ENCODE measurements at places on chromosomes 5 and 9.

GRCh38 chr5:33364406-33364805 lies 76.4 kb upstream of the TARS1 start:
- no peak for DNase-seq

DNA sequence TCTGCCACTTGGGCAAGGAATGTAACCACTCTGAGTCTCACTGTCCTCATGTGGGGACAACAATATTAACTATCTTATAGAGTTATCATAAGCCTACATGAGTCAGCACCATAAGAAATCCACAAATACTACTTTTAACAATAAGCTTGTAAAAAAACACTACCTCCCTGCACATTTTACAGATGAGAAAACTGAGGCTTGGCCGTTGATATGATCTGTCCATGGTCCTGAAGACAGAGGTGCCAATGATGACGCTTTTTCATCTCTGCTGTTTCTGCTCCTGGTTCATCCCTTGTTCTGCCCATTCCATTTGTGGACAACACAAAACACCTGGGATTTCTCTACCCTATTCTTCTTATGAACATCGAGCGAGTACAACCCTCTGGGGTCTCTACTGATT lies 23.4 kb upstream of the STRBP start:
- DNase-seq, result no peak

GRCh38 chr5:159990506-159990905 lies 18.4 kb upstream of the TTC1 start:
- no peak for DNase-seq

DNA sequence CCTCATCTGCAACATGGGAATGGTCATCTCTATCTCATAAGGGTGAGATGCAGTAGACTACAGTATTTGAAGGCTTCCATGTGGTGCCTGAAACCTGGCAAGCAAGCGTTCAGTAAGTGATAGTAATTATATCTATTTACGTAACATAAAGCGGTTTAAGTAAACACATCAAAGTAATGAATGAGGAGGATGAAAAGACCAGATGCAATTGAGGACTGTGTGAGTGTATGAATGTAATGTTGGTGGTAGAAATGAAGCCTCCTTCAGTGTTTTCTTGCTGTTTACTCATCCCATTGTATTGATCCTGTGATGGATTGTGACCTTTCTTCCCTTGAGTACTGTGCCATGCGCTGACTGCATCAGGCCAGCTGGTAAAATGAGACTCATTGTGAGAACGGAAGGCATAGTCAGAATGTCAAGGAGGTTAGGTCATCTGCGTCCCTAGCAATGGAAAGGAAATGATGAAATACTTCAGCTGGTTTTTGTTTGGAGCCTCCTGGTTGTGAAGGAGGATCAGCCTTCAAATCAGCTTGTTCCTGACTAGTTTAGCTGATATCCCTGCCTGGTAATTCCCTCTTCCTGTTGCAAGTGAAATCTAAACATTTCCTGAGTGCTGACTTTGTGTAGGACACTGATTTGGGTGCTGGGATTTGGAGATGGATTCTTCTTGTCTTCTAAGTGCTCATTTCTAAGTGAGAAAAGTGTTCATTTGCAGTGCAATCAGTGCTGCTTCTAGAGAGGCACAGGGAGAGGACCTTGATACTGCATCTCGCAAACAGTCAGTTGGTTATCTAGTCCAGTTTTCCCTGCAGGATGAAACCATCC lies 35.6 kb downstream of the TNFSF8 start:
- no peak for DNase-seq

DNA sequence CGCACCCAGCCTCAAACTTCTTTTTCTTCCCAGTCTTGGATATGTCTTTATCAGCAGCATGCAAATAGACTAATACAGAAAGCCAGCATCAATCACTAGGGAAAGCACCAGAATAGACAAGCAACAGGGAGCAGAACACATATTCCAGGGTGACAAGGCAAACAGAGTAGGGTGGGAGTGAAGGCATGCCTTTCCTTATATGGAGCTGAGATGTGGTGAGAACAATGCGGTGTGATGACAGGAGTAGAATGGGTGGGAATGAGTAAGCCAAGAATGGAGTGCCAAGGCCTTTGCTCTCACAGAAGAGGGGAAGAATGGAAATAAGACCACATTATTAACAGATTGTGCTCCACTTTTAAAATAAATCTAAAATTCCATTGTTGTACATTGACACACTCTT lies 115.6 kb downstream of the CETN3 start:
- no peak for DNase-seq

DNA sequence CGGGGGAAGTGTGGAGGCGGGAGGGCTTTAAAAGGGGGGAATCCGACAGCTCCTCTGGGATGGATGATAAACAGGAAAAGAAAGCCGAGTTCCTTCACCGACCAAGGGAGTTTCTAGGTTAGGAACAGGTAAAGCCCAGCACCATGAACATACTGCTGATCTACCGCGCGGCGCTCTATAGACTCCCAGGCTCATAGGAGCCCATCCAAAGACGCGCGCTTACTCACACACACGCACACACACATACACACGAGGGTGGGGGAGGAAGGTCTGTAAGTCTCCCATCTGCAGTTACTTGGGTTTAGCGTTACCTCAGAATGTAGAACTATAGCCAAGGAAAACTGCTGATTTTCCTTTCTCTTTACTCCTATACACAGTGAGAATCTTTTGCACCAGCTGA lies 2.6 kb upstream of the GABRB2 start:
- DNase-seq, result no peak

- DNase-seq, result no peak
Measured at GRCh38 chr9:29806937-29807618, 2233.8 kb upstream of the C9orf72 start.

GRCh38 chr5:154098465-154098864 lies 59.7 kb downstream of the MFAP3 start:
- no peak for DNase-seq

DNA sequence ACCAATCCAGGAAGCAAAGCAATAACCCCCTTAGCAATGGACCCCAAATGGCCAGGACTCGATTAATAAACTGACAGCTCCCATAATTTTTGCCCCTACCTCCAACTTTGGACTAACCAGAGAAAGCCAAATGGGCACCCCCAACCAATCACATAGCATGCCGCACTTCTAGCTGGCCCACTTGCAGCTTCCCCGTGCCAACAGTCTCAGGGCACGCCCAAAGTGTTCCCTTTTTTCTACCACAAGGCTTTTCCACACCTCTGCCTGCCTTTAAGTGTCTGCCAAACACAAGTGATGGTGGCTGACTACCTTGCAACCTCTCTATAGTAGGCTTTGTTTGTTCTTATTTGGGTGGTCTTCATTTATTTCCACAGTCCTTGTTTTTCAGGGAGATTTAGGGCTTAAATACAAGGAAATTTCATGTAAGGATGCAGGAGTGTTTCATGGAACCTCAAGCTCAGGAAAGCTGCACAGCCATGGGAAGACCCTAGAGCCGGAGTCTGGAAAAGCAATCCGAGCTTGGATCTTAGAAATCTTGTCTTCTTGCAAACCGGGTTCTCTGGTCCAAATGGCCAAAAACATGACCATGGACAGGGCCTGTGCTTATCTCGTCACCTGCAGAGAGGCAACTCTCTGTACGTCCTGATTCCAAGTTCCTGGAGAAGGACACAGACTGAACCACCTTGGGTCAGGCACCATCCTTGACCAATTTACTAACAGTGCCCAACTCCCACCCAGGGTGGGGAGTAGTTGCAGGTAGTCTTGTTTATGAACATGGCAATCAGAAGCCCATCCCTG lies 89.2 kb downstream of the THBS4 start:
- no peak for DNase-seq

GRCh38 chr9:128792978-128793686 lies 6.1 kb downstream of the TBC1D13 start:
- DNase-seq, result no peak

- no peak for DNase-seq
Measured at GRCh38 chr9:76542360-76542759, 83.4 kb downstream of the GCNT1 start.
